Mucosa of gallbladder (tissue), 1 donor: ENCODE measurements at places on chromosomes 11 and 22.
A peak's percentile ranks its signal among the peaks of the same experiment; 100 is the strongest.

- DNase-seq: no peak
These were observed 7.3 kb upstream of the SYT7 start for GRCh38 chr11:61587951-61588727.

DNA sequence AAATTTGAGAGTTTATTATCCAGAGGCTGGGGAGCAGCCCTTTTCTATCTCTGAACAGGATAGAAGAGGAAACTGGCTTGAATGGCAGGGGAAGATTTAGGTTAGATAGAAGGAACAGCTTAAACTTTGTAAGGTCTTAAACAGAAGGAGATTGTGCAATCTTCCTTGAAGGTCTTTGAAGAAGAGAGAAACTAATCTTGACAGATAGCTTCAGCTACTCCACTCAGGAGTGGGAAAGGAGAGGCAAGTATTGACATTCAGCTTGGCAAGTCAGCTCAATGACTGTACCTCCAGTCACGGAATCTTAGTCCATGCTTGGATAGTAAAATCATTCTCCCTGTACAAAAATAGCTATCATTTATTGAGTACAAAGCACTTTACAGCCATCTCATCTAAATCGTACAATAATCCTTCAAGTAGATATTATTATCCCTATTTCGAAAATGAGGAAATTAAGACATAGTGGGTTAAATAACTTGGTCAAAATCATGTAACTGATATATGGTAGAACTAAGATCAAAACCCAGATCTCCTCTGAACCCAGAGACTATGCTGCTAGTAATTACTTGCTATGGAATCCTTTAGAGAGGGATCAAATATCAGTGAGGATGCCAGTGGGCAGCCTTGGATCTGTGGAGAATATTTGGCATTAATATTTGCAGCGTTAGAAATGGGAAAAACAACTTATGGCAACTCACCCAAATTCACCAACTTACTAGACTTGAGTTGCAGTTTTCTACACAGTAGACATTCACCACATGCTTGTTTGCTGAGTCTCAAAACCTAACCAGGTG, 14.6 kb downstream of the C11orf97 start:
- DNase-seq: no peak

DNA sequence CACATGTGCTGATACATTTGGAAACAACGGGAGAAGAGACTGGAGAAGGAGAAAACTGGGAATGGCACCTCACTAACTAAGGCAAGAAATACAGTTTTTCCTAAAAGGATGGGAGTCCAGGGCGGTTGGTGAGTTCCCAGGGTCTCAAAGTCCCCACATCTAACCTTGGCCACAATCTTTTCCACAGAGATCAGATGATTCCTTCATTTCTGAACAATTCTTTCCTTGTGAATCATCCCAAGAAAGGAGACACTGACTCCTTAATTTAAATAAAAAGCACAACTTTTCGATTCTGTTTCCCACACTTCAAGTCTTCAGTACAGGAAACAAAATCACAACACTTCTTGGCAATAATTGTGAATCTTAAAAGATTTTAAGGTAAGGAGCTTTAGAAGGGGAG, 384.7 kb downstream of the DCDC1 start:
- no peak for DNase-seq

DNA sequence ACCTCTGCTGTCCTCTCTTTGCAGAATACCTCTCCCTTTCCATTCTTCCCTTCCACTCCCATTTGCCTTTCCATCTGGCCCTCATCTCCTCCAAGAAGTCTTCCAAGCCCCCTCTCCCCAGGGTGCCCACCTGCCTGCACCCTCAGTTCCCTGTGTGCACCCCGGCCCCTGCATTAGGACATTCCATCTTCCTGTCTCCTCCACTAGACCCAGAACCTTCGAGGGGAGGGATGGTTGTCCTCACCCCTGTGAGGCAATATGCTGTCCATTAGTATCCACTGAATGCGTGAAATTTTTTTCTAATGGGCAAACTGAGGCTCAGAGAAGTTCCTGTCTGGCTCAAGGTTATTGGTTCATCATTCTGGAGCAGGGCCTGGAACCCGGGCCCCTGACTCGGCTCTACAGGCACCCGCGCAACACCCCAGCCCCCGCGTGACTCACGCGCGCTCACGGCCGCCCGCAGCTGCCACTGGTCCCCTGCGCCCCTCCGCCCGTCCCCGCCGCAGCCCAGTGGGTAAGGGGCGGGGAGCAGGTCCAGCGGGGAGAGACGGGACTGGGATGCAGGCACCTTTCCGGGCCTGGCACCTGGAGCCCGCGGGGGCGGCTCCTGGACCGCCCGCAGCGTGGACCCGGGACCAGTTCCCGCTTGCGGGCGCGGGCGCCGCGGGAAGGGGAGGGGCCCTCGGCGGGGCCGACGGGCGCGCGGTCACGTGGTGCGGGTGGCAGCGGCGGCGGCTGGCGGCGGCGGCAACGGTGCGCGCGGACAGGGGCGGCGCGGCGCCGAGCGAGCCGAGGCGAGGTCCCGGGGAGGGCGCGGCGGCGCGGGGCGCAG, 7.0 kb downstream of the SEPTIN3 start:
- DNase-seq: peak; percentile 45

DNA sequence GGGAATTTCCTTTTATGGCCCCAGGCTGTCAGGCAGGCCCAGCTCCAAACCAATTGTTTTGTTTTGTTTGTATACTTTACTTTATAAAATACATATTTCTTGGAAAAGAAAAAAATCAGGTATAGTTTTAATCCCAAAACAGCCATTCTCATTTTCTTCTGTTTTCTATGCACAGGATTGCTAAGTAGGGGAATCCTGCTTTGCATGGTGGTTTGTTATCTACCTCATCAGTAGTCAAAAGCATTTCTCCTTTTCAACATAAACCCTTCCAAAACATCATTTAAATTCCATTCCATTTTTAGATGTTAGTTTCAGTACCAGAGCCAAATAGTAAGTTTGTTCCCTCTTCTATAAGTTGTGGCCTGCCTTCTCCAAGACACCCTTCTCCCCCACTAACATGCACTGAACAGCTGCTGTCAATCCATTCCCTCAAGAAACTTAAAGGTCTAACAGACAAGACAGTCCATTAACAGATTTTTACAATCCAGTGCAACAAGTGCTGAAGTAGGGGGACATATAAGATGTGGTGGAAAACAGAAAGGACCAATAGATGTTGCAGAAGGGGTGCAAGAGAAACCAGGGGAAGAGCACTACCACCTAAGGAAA, 3.7 kb downstream of the ILK start:
- DNase-seq: no peak

DNA sequence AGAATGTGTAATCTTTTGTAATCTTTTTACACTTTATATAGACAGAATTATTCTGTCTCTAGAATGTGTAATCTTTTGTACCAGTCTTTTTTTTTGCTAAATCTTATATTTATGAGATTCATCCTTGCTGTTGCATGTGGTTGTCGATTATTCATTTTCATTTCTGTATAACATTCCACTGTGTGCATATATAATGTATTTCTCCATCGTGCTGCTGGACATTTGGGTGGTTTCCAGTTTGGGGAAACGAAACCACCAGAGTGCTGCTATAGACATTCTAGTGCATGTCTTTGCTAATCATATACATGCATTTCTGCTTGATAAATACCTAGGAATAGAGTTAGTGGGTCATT, 146.5 kb downstream of the GRIK4 start:
- DNase-seq: no peak

DNA sequence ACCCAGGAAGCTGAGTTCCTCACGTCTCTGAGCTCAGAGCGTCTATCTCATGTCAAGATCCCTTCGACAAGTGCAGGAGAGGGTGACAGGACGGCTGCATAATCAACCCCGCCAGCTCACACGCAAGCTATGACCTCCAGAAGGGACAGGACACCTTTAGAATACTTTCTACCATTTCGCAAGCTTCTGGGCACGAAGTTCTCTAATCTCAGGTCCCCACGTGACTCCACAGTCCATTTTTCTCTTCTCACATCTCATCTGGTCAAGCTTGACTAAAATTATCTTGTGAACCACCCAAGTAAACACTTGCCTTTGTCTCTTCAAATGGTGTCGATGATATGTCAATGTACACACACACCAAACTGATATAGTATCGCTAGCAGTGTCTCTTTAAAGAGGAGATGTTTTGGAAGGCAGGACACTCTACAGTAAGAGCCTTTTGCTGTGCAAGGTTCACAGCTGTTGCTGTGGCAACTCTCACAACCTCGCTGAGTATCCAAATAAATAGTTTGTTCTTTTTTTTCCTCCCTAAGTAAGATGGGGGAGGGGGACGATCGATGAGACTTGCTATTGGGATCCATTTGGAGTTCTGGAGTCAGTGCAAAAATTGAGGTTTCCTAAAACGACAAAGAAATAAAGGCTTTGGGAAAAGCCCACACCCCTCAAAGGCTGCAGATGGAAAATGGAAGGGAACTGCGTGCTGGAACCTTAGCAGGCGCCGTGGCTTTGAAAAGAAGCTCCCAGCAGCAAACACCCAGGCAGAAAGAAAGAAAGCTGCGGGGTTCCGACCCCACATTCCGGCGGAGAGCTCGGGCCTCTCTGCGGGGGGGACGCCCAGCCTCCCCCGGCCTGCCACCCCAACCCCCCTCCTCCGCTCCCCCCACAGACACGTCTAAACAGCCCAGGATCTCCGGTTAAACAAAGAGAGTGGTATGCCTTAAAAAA, 215.4 kb upstream of the UBASH3B start:
- peak; percentile 38 for DNase-seq

DNA sequence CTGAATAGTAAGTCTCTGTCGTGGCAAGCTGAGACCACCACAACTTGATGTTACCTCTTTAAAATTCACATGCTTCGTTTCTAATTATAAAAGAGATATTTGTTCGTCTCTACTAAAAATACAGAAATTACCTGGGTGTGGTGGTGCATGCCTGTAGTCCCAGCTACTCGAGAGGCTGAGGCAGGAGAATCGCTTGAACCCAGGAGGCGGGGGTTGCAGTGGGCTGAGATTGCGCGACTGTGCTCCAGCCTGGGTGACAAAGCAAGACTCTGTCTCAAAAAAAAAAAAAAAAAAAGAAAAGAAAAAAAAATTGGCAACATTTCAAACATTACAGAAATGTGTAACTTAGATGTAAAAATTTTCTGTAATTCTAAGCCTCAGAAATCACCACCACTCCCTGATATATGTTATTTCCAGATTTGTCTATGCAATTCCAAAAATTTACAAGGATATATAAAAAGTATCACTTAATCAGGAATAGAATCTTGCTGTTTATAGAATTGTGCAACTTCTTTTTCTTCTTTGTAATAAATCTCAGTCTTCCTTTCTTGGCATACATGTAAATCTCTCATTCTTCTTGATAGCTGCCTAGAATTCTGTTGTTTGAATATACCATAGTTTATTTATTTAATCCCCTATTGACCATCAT, 37.3 kb downstream of the C11orf96 start:
- no peak for DNase-seq

DNA sequence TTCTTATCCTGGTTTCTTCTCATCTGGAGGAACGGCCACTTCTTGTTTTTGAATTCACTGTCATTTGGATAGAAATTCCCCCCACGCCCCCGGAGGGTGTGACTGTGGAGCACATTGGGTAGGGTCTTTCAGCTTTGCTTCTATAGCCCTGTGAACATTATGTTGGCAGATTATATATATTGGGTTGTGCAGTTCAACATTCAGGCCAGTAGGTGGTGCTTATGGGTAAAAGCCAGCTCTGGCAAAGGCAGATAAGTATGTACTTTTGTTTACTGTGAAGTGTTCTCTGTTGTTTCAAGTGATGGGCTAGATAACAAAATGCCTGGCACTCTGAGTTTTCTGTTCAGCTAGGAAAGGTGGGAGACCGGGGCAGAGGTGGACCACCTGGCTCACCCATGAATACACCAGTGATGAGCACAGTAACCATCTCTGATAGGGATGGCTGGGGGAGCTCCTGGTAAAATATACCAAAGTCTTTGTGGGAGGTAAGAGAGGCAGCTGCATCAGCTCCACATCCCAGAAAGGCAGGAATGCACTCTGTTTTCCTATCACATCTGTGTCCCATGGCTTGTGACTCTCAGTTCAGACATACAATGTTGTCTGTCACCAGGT, 1348.2 kb upstream of the RAG2 start:
- DNase-seq: peak; percentile 25

- no peak for DNase-seq
These were observed 404 bp downstream of the DCHS1 start for GRCh38 chr11:6655020-6655789.

GRCh38 chr22:42945736-42946135, 69.2 kb downstream of the PACSIN2 start:
- DNase-seq: no peak

DNA sequence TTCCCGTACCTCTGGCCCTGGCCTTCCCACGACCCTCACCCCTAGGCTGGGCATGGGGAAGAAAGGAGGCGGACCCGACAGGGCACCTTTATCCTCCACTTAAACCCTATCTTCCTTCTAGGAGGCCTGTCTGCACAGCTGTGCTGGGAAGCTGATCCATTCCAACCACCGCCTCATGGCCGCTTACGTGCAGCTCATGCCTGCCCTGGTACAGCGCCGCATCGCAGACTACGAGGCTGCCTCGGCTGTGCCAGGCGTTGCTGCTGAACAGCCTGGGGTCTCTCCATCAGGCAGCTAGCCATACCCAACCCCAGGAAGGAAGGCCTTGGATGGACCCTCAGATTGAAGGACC, 599 bp downstream of the TIMM10B start:
- no peak for DNase-seq

GRCh38 chr11:19121646-19122045, 4.7 kb downstream of the ZDHHC13 start:
- no peak for DNase-seq

- no peak for DNase-seq
These were observed 44.0 kb upstream of the SLC1A2 start for GRCh38 chr11:35463331-35463751.

- no peak for DNase-seq
These were observed 233.5 kb downstream of the DSCAML1 start for GRCh38 chr11:117563556-117563955.

DNA sequence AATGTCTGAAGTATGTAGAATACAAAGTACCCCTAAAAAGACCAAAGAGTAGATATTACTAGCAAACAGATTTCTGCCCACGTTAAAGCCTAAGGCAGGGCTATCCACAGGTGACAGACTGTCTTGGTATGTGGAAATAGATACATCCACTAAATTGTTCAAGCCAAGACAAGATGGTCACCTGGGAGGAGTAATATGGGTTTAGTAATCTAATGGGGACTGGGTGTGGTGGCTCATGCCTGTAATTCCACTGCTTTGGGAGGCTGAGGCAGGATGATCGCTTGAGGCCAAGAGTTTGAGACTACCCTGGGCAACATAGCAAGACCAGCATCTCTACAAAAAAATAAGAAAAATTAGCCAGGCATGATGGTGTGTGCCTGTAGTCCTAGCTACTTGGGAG, 7.5 kb downstream of the SGSM3 start:
- DNase-seq: no peak

GRCh38 chr11:129061492-129062230, 119.0 kb upstream of the TP53AIP1 start:
- no peak for DNase-seq

DNA sequence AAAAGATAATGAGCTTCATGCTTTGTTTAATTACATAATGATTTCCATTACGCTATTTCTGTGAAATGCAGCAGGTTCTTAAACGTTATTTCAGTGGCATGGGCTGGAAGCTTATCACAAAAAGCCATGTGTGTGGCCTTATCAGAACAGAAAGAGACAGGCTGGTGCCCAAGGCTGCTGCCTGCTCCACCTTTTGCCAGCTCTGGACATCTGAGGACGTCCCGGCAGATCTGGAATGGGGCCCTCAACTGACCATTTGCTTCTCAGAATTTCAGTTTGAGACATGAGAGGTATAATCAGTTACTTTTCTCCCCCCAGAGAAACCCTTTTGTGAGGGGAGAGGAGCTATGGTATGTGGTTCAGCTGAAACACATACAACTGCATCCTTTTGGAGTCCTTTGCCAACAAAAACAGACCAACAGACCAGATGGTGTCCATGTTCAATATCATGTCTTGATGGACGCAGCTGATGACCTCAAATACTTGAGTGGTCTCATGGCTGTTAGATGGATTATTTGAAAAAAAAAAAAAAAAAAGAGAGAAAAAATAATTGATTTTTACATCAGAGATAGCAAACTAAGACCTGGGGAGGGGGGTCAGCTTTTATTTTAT, 8.6 kb downstream of the CDPF1 start:
- DNase-seq: no peak
